Dermis blood vessel endothelial cell (primary cell): ENCODE measurements at places on chromosomes 13 and 19. TPM values are rescaled to one million over a fixed set of nuclear protein-coding genes. Genes with fewer than 3 reads are reported as not detected.

The RAB20 gene
- total RNA-seq, result 1.3 and 1.5 TPM in 2 replicates

The ADGRE3 gene
- total RNA-seq, result not detected in 2 replicates

The ERFL gene
- not detected in 2 replicates for total RNA-seq

DNA sequence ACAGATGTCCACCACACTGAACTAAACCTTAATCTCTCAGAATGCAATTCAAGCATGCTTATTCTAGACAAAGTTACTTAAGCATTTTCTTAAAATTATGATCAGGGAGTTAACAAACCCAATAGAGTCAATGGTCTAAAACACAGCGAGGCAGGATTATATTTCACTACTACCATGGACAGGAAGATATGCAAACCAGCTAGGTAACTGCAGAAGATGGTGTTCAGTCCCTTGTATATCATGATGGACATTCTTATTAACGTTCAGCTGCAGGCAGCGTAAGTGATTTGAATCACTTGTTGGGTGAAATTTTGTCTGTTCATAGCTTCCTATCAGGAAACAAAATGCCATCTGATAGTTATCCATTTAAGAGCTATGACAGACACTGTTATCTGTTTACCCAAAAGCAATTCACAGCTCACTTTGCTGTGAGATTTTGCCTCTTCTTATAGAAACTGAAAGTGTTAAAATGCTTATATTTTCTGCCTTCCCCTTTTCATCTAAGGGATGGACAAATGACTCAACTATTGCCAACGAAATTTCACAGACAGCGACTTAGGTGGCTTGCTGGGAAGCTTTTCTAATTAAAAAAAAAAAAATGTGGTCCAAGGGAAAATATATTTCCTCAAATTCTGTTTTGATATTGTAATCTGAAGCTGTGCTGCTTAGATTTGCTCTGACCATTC, 591.9 kb downstream of the DACH1 start:
- no peak for DNase-seq

GRCh38 chr19:50896591-50897190, 14.5 kb downstream of the KLK4 start:
- DNase-seq, result peak; percentile 10

DNA sequence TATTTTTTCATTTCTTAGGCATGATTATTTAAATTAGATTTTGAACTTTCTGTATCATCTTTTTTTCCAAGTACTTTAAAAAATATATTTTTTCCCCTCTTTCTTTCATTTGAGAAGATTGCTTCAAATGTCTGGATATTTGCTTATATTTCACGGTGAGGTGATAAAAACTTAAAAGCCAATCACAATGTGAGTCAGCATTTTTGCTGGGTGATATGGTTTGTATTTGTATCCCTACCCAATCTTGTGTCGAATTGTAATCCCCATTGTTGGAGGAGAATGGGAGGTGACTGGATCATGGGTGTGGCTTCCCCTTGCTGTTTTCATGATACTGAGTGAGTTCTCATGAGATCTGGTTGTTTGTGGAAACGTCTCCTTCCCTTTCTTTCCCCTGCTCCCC, 320.5 kb downstream of the OXGR1 start:
- no peak for DNase-seq

- DNase-seq, result no peak
Measured at GRCh38 chr13:75296641-75297040, 185.3 kb downstream of the TBC1D4 start.

GRCh38 chr13:31073859-31074718, 87.6 kb downstream of the HSPH1 start:
- DNase-seq, result no peak

GRCh38 chr19:33310606-33311325, 8.4 kb upstream of the CEBPA start:
- no peak for DNase-seq

GRCh38 chr19:13181747-13182388, 31.7 kb downstream of the IER2 start:
- peak; percentile 34 for DNase-seq

- peak; percentile 14 for DNase-seq
Measured at GRCh38 chr19:10339380-10339960, at the start of gene ICAM3. Gene ICAM3, minus strand, starts transcription at chr19:10339624. Its CDS starts 10 bp downstream, at chr19:10339614.

GRCh38 chr13:75363371-75363770, 118.6 kb downstream of the TBC1D4 start:
- DNase-seq, result no peak

- peak; percentile 92 for DNase-seq
Measured at GRCh38 chr19:18112989-18113478, 15.5 kb downstream of the MAST3 start.

- DNase-seq, result peak; percentile 29
Measured at GRCh38 chr13:79312340-79312855, 93.7 kb downstream of the RBM26 start.
